BE2C (cell line): ENCODE measurements at places on chromosomes 2 and 18.
A peak's percentile ranks its signal among the peaks of the same experiment; 100 is the strongest.

GRCh38 chr2:113027691-113028090 is 22.4 kb downstream of the IL36A start:
- DNase-seq = no peak

DNA sequence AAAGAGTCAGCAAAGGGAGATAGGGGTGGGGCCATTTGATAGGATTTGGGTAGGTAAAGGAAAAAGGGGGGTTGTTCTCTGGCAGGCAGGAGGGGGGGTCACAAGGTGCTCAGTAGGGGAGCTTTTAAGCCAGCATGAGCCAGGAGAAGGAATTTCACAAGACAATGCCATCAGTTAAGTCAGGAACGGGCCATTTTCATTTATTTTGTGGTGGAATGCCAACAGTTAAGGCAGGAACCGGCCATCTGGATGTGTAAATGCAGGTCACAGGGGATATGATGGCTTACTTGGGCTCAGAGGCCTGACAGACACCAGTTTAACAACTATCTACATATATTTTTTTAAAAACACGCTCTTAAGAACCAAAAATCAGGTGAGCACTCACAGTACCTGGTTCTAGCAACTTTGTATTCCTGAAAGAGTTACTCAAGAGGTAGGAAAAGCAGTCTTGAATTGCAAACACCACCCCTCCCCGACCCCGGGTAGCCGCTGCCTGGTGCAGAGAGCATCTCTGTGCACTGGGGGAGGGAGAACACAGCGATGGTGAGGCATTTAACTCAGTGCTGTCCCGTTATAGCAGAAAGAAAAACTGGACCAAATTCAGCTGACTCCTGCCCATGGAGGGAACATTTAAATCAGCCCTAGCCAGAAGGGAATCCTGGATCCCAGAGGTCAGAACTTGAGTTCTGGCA is 414.5 kb upstream of the KLHL29 start:
- DNase-seq = no peak

GRCh38 chr2:159129824-159130223 is 156.7 kb downstream of the WDSUB1 start:
- peak; percentile 65 for DNase-seq

DNA sequence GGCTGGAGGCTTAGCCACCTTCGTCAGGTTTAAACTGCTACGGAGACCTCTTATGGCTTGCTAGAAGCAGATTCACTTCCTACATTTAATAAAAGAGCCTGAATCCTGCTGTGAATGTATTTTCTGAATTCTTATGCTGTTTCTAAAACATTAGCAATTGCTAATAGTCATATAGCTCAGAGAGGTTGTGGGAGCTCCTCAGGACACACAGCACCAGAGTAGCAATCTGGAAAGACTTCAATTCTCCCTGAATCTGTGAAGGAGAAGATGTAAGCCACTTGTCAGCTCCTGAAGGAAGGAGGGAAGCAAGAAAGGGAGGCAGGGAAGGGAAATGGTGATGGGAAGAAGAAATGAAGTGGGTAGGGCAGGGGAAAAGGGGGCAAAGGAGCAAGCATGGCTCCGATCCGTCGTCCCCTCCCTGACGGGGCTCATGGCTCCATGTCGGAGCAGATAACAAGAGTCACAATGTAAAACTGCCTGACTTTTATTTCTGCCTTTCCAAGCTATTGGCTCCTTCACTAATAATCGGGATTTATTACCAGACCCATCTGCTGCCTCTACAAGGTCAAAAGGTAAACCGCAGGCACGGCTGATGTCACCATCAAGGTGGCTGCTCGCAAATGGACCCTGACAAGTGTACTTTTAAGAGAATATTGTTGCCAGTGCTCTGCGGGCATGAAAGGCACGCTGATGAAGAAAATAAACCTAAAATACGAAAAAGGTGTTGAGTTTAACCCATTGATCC is 656.0 kb upstream of the SALL3 start:
- no peak for DNase-seq

DNA sequence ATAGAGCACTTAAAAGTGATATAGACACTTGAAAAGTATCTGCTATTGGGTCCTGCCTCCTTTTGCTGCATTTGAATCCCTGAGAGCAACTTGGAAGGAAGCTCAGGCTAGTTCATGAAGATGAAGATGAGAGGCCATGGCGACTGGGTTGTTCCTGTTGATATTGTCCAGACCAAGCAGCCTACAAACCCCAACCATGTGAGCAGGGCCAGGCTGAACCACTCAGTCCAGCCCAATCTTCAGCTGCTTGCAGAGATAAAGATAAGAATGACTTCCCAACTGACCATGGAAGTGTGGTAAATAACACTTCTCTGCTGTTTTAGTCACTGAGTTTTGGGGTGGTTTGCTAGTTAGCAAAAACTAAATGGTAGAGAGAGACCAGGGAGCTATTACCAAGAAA is 417.6 kb downstream of the SOX11 start:
- DNase-seq = no peak

GRCh38 chr2:227724394-227725039 is at the start of gene SCYGR6:
SCYGR6 (minus strand) TSS chr2:227724757; CDS start chr2:227724757, 0 bp downstream.
- no peak for DNase-seq

DNA sequence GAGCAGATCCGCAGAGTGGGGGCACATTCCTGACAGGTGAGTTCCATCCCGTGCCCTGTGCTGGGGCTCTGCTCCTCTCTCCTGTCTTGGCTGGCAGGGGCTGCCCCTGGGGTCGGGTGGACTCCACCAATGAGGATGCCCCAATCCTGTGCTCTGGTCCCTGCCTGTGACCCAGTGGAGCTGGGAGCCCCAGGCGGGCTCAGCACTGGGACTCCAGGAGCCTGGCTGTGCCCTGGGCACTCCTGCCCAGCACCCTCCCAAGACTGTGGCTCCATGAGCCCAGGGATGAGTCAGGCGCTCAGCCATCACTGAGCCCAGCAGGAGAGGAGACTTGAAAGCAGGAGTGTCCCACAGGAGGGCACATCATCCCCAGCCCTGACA is 53.9 kb downstream of the MBP start:
- DNase-seq = no peak

DNA sequence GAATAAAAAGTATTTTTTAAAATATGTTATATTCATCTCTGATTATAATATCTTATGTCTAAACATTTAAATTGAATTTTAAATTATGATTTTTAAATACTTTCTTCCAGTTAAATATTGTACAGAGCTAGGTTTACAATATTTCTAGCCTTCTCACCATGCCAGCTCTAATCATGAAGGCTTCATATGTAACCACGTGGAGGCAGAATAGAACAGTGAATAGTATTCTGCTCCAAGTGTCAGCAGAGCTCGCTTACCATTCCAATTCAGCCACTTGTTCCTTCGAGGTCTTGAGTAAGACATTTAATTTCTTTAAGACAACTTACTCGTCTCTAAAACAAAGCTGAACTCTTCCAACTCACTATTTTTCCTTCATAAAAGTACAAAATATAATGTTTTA is 871.8 kb downstream of the SUCLG1 start:
- DNase-seq = no peak

GRCh38 chr2:15006667-15007066 is 374.1 kb downstream of the LRATD1 start:
- no peak for DNase-seq

GRCh38 chr18:45738660-45739059 is 14.7 kb downstream of the SLC14A1 start:
- no peak for DNase-seq

- DNase-seq = no peak
Observed at GRCh38 chr2:188949046-188949818, 24.9 kb upstream of the COL3A1 start.

DNA sequence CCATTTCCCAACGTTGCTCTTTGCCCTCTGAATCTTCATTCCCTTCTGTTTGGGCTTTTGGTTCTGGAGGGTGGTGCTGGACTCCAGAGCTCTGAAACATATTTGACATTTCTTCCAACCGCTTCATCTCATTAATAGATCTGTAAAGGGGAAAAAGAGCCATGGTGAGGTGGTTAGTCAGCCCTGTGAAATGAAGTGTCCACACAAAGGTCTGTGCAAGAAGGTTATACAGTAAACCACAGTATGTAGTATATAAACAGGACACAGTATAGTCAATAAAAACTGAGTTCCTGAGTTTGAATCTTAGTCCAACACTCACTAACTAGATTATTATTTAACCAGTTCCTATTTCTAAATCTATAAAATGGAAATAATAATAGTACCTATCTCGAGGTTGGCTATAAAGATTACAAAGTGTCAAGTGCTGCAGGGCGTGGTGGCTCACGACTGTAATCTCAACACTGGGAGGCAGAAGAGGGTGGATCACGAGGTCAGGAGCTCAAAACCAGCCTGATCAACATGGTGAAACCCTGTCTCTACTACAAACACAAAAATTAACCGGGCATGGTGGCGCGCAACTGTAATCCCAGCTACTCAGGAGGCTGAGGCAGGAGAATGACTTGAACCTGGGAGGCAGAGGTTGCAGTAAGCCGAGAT is 13.1 kb downstream of the STARD7 start:
- DNase-seq = no peak

GRCh38 chr2:117985092-117985491 is 28.8 kb downstream of the CCDC93 start:
- no peak for DNase-seq

- no peak for DNase-seq
Observed at GRCh38 chr18:3345452-3345851, 83.5 kb downstream of the MYL12B start.

GRCh38 chr2:61543062-61543461 is 4.9 kb upstream of the XPO1 start:
- no peak for DNase-seq

DNA sequence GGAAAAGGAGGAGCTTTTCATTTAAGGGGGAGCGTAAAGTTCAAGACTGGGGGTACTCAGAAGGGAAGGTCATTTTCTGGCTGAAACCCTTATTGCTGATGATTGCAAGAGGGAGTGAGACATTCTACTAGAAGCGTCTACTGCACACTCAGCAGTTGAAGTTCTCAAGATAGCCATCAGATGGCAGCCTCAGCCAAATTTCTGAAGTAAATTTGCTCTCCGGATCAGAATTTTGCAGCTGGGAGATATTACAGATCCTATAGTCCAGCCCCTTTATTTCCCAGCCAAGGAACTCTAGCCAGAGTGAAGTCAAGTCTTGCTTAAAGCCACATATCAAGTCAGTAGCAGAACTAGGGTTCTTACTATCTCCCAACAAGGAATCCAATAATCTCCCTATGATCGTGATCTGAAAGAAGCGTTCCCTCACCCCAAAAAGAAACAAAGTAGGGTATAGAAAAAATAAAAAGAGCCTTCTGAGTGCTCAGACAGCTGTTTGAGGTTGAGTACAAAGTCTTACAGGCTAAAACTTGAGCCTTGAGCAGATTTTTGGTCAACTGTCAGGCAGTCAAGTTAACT is 24.0 kb downstream of the RAX start:
- DNase-seq = peak; percentile 42

DNA sequence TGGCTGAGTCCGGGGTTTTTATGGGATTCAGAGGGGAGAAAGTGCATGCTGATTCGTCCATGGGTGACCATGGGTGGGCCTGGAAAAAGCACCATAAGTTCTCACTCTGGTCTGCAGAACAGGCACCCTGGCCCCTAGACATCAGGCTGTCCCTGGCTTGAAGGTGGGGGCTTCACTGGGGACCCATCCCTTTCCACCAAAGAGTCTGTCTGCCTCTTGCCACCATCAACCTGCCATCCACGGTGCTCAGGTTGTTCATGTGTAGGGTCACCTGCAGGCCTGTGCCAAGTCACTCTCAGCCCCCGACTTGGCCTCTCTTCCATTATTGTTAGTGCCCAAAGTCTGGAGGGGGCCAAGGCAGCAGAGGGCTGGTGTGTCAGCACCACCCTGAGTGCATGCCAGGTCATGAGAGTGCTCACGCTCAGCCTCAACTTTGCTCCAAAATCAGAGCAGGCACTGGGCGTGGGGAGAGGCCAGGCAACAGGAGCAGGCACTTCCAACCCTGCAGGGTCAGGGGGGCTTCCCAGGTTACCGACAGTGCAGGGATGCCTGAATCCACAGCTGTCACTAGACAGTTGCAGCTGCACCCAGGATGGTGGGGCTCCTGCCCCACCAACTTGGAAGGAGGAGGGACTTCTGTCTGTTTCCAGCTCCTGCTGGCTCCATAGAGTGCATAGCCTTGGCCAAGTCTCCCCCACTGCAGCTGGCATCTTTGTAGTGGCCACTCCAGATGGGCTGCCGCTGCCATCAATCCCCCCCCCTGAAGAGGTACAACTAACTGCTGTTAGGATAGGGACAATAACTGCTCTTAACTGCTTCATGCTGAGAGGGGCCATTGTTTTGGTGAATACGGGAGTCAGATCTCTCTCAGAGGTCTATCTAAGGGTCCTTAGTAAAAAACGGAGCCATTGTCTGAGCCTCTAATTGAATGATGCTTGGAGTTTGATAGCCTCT is 209.3 kb downstream of the AKAIN1 start:
- no peak for DNase-seq

DNA sequence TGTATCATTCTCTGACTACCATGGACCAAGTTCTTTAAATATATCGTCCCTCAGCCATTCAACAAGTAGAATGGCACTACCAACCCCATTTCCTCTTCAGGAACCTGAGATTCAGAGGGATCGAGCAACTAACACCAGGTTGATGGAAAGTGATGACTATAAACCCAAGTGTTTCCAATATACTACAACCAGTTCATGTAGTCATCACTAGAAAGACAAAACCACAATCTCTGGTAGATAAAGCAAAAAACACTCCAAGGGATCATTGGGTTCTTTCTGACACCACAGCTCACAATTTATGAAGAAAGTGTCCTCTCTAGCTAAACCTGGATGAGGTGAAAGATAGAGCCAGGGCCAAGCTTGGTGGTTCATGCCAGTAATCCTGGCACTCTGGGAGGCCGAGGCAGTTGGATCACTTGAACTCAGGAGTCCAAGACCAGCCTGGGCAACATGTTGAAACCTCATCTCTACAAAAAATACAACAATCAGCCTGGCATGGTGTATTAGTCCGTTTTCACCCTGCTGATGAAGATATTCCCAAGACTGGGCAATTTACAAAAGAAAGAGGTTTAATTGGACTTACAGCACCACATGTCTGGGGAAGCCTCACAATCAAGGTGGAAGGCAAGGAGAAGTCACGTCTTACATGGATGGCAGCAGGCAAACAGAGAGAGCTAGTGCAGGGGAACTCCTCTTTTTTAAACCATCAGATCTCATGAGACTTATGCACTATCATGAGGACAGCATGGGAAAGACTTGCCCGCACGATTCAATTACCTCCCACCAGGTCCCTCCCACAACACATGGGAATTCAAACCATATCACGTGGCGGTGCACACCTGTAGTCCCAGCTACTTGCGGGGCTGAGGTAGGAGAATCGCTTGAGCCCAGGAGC is 2.2 kb downstream of the CD226 start:
- DNase-seq = no peak

GRCh38 chr18:57480733-57481132 is 45.6 kb downstream of the ONECUT2 start:
- DNase-seq = no peak

DNA sequence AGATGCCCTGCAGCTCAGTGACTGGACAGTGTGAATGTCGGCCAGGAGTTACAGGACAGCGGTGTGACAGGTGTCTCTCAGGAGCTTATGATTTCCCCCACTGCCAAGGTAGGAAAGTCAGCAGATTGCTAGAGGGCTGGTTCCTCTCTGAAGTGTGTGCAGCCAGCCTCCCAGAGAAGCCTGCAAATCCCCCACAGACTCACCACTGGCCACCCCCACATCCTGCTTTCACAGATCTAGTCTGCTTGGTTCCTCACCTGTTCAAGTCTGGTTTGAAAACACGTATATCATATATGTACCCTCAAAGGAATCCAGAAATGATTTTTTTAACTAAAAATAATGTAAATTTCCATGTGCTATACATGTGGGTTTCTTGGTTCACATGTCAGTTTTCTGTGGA is 121.1 kb downstream of the LAMA3 start:
- DNase-seq = no peak
